ENCODE measurements at places on chromosomes 16 and 17.

- no peak for ATAC-seq
These were observed 1.1 kb downstream of the ACTG1 start for GRCh38 chr17:81511554-81511803.

DNA sequence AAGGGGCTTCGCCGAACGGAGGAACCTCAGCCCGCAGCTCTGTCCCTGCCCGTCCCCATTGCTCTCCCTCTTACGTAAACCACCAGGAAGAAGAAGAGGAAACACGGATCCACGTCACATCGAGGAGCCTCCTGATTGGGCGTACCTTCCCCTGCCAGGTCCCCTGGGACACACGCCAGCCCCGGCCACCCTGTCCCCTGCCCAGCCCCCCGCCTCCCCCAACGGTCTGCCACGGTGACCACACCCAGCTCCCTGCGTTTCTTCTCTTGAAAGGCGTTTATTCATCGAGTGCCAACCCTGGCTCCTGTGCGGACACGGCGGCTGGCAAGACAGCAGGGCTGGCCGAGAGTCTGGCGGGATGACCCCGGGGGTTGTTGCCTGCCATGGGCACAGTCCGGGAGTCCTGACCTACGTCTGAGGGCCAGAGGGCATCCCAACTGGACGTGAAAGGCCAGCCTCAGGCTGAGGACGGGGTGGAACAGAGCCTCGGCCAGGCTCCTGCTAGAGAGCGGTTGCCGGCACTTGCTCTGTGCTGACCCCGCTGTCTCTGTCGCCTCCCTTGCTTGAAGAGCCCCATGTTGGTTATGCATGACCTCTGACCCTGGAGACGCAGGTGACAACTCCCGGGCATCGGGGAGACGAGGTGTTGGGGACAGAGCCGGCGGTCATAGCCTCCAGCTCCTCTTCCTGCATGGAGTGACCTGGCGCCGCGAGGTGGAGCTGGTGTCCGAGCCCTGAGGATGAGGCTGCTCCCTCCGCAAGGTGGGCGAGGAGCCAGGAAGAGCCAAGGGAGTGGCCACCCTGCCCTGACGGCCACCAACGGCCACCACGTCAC, 40.5 kb upstream of the ACSF3 start:
- ATAC-seq = peak; percentile 29

GRCh38 chr17:13787636-13788035, 185.9 kb upstream of the HS3ST3A1 start:
- no peak for ATAC-seq

- no peak for ATAC-seq
These were observed 255.9 kb upstream of the PMFBP1 start for GRCh38 chr16:72427783-72428331.

DNA sequence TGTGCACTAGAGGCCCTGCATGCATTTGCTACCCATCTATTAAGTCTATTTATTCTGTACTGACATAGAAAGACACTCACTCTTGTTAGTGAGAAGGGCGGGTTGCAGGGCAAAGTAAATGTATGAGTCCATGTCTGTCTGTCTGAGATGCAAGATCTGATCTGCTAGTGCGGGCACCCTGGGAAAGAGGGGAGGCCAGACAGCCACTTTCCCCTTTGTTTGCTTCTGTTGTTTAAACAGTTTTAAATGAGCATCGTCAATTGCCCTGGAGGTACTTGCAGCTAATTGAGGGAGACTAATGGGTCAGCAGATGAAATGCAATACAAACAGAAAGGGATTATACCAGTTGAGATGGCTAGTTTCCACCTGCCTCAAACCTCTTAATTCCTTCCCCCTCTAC, 24.9 kb downstream of the SCNN1G start:
- ATAC-seq = no peak

GRCh38 chr16:88514070-88514469, 56.1 kb upstream of the ZC3H18 start:
- no peak for ATAC-seq

GRCh38 chr16:23852794-23853562, 17.2 kb downstream of the PRKCB start:
- ATAC-seq = peak; percentile 59

DNA sequence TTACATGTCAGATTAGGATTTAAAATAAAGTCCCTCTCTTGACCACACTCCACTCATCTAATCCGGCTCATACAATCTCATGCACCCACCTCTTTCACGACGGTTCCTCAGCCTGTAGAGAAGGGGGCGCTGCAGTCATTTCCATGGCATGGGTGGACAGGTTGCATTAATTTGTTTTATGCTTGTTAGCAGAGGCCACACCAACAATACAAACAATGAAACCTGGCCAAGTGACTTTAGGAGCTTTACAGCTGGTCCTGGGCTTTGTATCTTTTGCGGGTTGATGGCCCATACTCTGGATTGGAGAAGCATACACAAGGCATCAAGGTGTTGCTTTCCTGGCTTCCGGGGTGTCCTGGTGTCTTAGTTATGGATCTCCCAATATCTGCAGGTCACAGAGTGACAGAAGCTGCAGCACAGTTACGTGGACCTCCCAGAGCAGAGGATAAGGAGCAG, 9.7 kb upstream of the SNF8 start:
- ATAC-seq = no peak

GRCh38 chr17:1012823-1013728, 16.1 kb downstream of the TIMM22 start:
- no peak for ATAC-seq

DNA sequence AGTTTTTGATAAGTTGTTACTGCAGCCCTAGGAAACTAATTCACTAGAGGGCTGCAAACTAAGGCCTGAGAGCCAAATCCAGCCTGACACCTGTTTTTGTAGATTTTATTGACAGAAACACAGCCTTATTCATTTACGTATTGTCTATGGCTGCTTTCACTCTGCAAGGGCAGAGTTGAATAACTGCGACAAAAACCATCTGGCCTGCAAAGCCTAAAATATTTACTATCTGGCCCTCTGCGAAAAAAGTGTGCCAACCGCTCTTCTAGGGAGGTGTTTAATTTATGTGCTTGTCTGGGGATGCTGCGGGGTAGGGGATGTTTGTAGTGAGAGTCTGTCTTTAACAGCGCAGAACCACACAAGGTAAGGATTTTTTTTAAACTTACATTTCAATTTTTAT, 165.0 kb upstream of the RBFOX1 start:
- no peak for ATAC-seq

GRCh38 chr16:1075546-1075945, 3.0 kb downstream of the SSTR5 start:
- ATAC-seq = no peak

- no peak for ATAC-seq
These were observed 20.9 kb upstream of the MPRIP start for GRCh38 chr17:17021194-17021863.

DNA sequence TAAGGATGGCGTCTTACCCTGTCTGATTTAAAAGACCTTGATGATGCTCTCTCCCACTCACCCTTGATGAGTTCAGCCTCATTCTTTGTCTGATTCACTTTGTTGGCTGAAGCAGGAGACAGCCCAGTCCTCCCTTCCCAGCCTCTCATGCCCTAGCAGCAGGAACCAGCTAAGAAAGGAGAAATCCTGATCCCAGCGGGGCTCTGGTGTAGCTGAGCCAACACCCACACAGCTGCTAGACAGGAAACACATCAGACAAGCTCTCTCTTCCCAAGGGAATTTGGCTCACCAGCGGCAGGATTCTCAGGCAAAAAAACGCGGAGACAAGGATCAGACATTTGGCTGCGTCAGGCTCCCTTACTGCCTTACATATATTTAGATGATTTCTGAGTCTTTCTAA, 211.5 kb downstream of the CDH11 start:
- no peak for ATAC-seq

- ATAC-seq = peak; percentile 42
These were observed 5.9 kb downstream of the BAIAP2 start for GRCh38 chr17:81040791-81041337.

DNA sequence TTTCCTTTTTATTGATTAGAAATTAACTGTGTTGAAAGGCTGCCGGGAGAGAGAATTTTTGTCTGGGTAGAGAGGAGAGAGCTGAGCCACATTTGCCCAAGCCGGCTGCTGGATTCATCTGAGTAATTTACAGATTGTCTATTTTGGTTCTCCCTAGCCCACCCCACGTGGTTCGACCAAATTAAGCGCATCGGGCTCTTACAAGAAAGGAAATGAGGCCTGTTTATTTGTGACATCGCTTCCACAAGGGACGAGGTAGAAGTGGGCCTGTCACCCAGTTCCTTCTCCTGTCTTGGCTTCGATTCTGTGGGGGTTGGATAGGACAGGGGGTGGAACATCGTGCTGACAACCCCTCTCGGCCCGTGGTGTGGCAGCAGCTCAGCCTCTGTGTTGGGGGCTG, 42.9 kb downstream of the SYT17 start:
- ATAC-seq = no peak

DNA sequence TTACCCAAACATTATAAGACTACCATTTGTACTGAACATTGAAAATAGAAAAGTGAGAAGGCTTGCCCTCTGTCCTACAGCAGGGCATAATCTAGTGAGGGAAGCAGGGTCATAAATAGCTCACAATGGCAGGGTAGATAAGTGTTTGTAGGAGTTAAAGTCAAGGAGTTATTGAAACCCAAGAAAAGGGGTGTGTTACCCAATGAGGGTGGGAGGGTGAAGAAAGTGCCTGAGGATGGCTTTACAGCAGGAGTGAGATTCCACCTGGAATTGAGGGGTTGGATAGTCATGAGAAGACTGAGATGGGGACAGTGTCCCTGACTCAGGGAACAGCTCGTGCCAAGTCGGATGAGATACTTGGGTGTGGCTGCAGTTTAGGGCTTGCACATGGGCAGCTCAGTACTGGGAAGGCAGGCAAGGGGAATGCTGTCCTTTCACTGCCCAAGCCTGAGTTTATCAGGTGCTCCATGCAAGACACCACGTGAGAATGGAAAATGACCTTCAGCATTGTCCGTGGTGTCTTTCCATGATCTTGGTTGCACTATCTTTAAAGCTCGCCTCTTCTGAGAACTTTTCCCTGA, 393.2 kb upstream of the MAF start:
- no peak for ATAC-seq

- ATAC-seq = no peak
These were observed 179.3 kb downstream of the TMEM132E start for GRCh38 chr17:34758718-34759117.

- no peak for ATAC-seq
These were observed 120.4 kb downstream of the IRX3 start for GRCh38 chr16:54165912-54166865.

DNA sequence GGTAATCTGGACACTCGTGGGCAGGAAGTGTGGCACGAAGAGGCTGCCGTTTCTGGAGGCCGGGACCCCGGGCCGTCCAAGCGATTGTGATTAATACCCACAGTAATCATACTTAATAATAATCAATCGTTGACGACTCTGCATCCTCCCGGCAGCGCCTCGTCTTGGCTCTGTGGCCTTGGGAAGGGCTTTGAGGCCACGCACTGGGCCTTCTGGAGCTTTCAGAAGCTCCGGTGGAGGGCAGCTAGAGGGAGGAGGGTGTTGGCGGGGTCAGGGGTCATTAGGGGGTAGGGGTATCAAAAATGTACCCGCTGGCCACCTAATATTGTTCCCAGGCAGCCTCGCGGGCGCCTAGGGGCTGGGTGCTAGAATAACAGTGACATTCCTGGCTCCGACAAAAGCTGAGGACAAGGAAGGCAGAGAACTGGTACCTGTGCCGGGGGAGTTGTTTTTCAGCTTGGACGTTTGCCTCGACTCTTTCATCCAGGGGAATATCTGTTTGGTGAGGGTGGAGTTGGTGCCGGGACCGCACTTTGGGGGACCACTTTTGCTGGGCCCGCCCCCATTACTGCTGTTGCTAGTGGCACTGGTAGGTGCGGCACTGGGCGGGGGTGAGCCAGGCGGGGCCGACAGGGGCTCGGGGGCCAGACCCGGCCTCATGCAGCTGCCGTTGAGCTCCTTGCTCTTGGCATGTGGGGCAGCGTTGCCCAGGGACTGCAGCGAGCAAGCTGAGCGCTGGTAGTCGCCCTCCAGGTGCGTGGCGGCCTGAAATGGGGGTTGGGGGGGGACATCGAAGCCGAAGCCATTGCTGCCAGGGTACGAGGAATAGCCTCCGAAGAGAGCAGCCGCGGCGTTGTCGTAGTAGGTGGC, 6.9 kb upstream of the HOXB2 start:
- ATAC-seq = no peak

DNA sequence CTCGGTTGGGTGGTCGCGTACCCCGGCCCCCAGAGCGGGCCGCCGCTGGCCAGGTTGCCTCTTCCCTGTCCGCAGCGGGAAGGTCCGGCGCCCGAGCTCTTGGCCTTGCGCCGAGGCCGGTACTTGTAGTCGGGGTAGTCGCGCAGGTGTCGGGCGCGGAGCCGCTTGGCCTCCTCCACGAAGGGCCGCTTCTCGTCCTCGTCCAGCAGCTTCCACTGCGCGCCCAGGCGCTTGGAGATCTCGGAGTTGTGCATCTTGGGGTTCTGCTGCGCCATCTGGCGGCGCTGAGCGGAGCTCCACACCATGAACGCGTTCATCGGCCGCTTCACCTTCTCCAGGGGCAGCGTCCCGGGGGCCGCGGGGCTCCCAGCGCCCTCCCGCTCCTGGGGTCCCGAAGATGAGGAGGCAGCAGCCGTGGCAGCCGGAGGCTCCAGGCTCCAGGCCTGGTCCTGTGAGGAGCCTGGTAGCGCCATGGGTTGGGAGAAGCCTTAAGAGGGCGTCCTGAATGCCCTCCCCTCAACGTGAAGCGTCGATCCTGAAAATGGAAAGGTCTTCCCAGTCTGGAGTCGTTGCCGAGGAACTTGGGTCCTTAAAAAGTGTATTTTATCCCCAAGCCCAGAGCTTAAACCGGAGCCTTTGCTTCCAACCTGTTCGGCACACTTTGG, 558 bp downstream of the SOX15 start:
- peak; percentile 76 for ATAC-seq

GRCh38 chr16:80480664-80481063, 60.1 kb upstream of the DYNLRB2 start:
- ATAC-seq = no peak

DNA sequence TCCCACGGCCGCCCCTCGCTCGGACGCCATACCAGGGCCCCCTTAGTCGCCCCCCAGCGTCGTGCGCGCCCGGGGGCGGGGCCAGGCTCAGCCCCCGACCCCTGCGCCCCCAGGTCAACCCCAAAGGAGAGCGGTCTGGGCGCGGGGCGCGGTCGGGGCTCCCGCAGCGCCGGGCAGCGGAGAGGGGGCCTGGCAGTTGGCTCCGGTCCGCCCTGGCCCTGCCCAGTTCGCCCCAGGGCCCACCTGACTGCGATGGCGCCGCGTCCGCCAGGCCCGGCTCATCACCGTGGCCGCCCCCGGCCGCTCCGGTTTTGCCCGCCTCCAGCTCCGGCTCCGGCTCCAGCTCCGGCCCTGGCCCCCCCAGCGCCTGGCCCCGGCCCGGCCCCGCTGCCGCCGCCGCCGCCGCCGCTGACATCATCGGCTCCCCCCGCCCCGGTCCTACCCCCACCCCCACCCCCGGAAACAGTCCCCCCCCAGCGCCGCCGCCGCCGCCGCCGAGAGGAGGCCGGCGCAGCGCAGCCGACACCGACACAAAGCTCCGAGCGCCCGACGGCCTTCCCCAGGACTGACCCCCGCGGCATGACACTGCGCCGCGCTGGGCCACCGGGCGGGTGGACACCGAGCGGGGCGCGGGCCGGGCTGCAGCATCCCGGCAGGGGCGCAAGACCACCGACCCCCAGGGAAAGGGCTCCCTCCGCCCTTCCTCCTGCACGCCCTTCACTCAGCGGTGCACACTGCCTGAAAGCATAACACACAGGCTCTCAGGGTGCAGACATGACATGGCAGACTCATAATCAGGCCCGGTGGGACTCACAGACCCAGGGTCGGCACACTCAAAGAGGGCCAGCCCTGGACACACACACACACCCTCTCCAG, at the start of gene ZBTB4:
TSS of gene ZBTB4 (minus strand) at position 419 of the 876 bp plus-strand sequence. CDS start 12,830 bp downstream, outside the sequence.
- ATAC-seq = peak; percentile 5
